ENCODE measurements at places on chromosomes 2 and 18.
A peak's percentile ranks its signal among the peaks of the same experiment; 100 is the strongest.

GRCh38 chr18:2869207-2869606 lies 22.4 kb downstream of the EMILIN2 start:
- DNase-seq: no peak

- DNase-seq: no peak
Measured at GRCh38 chr18:33733376-33733775, 155.4 kb downstream of the ASXL3 start.

GRCh38 chr2:47311764-47312490 lies 91.0 kb upstream of the MSH2 start:
- DNase-seq: no peak

DNA sequence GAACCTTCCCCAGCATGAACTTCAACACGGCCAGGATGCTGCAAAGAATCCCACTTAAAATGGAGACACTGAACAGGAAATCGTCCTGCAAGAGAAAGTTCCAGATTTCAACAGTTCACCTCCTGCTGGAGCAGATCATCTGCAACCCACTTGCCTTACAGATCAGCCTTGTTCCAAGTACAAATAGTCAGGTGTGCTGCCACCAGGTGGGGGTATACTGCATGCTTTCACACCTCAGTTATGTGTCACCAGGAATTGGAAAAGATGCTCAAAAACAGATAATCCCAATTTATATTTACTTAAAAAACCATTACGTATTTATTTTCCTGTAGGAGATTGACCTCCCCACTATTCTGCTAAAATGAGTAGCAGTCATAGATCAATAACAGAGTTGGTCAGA lies 212.3 kb downstream of the MGAT5 start:
- peak; percentile 22 for DNase-seq

GRCh38 chr2:102910724-102911123 lies 148.9 kb downstream of the TMEM182 start:
- no peak for DNase-seq

- DNase-seq: no peak
Measured at GRCh38 chr2:30776831-30777635, 30.2 kb downstream of the CAPN13 start.

- no peak for DNase-seq
Measured at GRCh38 chr2:179543361-179543901, 278.8 kb upstream of the SESTD1 start.

- DNase-seq: no peak
Measured at GRCh38 chr2:134932864-134933526, 14.4 kb downstream of the CCNT2 start.

DNA sequence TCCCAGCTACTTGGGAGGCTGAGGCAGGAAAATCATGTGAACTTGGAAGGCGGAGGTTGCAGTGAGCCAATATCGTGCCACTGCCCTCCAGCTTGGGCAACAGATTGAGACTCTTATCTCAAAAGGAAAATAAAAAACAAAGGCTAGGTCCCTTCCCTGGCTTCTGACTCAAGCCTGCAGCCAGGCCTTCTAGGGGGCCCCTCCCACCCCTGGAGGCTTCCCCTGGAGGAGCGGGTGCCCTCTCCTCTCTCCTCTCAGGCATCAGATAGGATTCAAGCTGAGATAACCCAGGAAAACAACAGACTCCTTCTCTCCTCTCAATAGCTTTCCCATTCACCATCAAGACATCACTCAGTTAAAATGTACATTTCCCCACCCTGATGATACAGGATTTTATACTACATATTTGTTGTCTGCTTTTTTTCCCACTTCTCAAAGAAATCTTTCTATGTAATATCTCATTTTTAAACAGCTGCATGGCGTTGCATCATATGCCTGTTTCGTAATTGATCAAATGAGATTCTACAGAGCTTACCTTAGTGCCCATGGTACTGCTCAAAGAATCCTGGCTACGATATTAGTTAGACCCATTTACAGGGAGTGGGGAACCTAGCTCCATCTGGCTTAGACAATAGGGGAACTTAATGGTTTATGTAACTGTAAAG lies 20.6 kb upstream of the C2orf72 start:
- DNase-seq: no peak

GRCh38 chr18:12335503-12335902 lies 27.5 kb downstream of the TUBB6 start:
- no peak for DNase-seq

DNA sequence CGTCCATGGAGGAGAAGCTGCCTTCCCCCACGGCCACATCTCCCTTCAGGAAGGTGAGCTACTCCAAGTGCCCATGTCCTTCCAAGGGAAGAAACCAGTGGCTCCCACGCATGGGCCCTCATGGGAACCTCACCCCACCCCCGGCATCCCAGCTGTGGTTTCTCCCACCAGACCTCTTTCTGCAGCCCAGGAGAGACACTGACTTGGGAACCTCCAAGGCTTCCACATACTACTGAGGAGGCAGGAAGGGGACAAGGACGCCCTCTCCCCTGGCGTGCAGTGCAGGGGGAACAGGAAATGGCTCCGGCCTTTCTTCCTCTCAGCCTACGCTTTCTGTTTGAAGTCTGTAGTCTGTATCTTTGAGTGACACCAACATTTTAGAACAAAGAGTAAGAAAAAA lies 104.5 kb upstream of the EPC2 start:
- peak; percentile 47 for DNase-seq

DNA sequence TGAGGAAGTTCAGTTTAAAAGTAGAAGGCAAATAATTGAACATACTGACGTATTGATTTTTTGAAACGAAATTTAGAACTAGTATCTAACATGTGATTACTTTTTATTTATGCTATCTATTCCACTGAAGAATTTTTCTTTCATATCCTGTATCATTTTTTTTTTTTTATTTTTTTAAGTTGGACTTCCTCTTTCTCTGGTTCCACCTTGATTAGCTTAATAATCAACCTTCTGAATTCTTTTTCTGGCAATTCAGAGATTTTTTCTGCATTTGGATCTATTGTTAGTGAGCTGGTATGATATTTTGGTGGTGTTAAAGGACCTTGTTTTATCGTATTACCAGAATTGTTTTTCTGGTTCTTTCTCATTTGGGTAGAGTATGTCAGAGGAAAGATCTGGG lies 411.2 kb downstream of the SOX11 start:
- DNase-seq: no peak
